ENCODE measurements at places on chromosomes 12 and 14.

DNA sequence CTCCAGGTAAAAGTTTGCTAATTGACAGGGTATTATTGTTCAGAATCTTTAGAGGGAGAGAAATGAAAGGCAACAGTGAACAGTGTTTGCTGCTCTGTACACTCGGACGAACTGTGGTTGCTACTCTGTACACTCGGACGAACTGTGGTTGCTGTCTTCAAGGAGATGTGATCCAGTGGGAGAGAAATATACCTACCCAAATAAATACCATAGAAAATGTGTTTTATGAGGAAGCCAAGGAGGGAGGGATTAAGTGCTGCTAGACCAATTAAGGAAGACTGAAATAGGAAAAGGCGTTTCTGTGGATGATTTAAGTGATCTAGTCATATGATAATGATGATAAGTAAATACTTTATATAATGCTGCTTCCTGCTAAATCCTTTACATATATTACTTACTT is 2.7 kb downstream of the STK38L start:
- no peak for DNase-seq

DNA sequence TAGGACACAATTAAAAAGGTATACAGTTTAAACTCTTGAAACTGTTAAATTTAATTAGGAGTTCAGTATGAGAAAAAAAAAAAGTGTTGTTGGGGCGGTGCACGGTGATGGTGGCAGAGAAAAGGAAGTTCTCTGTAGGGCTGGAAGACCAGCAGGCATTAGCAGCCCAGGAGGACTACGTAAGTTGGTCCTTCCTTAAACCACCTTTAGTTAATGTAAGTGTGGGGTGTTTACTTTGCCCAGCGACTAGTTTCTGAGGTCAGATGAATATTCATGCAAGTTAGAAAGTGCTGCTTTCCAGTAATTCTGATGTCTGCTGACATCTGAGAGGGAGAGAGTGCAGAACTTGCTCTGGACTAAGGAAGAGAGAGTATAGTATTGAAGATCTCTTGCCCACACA is 54.9 kb downstream of the NKX2-1 start:
- DNase-seq = no peak

DNA sequence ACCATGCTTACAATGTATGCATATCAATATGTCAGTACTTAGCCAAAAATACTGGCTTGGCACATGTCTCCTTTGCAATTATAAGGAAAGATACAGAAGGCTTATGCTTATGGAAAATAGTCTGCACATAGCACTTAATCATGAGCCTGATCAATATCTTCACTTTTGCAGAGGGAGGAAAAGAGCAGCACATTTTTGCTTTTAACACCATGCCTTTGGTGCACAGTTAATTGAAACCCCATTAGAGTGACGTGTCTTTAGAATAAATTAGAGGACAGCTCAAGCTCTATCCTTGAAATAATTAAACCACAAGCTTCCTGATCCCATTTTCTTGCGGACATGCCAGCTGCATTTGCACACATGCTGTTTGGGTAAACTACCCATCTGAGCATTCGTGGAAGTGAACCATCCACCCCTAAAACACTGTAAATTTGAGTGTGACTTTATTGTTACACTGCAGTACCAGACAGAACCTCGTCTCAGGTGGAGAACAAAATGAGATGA is 839.9 kb upstream of the MGAT4C start:
- no peak for DNase-seq

DNA sequence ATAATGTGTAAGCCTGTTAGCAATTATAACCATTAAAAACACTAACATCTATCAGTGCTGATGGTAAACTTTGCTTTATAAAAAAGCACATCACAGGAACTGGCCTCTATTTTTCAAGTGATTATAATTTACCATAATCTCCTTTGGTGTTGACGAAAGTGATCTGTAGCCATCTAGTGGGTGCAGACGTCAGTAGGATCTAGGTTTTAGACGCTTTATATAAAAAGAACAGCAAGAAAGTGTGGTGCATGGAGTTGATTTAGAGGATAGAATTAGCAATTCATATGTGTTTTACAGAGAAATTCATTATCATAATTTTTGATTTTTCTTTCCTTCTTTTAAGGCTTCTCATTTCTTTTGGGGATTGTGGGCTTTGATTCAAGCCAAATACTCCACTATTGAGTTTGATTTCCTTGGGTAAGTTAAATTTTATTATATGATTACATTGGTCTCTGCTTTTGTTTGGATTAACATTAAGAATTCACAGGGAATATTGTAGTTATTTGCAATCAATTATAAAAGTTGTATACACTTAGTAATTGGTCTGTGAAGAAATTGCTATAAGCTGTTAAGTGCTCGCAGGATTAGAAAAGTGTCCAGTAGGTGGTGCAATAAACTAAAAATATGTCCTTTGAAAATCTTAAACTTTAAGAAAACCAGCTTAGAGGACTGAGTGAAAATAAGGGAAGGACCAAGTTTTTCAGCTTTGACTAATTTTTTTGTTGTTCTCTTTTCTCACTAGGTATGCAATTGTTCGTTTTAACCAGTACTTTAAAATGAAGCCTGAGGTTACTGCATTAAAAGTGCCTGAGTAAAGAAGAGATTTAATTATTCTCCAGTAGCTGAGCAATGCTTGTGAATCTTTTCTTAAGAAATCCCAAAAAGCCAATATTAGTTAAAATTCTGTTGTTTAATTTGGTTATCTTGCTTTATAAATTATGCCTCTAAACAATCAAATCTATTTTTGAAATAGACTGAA is 59.5 kb downstream of the ETNK1 start:
- DNase-seq = peak; percentile 66

DNA sequence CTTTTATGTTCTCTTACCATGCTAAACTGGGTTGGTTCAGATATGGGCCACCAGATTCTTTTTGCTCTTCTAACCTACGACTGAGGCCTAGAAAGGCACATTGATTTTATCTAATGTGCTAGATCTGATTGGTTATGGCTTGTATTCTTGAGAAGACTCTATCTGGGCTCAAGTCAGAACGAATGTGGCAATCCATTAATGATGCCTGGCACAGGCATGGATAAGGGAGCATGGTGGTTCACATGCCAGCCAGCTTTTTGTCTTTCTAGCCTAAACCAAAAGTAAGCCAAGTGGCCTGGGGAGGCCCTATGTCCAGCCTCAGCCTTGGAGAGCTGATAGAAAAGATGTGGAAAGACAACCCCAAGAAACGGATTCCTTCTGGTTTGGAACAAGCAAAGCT is 82.7 kb downstream of the KNTC1 start:
- no peak for DNase-seq

- DNase-seq = peak; percentile 73
Observed at GRCh38 chr12:88153959-88154358, 11.9 kb downstream of the TMTC3 start.
